H1 (cell line): ENCODE measurements at places on chromosomes 2 and 18. TPM values are rescaled to one million over a fixed set of nuclear protein-coding genes. Genes with fewer than 3 reads are reported as not detected.

CWC22 gene
- 30.2 and 34.0 TPM in 2 replicates for total RNA-seq

GRCh38 chr2:15925819-15926218 lies 14.5 kb upstream of the MYCN start:
- H3K27ac ChIP-seq = no peak overlapping the region
- no peaks in the 10 kb centered on the region for H3K36me3 ChIP-seq

- no peak overlapping the region for H3K27ac ChIP-seq
- H3K4me1 ChIP-seq = no peaks in the 10 kb centered on the region
- H3K36me3 ChIP-seq = no peaks in the 10 kb centered on the region
- no peak overlapping the region for H3K4me3 ChIP-seq
- no peaks in the 10 kb centered on the region for H3K27me3 ChIP-seq
These were observed 66.8 kb downstream of the XDH start for GRCh38 chr2:31347750-31348149.

CD8B gene
- 0.35 and 0.57 TPM in 2 replicates for total RNA-seq

FSHR gene
- not detected in 2 replicates for total RNA-seq

SAG gene
- total RNA-seq = not detected in 2 replicates

DNA sequence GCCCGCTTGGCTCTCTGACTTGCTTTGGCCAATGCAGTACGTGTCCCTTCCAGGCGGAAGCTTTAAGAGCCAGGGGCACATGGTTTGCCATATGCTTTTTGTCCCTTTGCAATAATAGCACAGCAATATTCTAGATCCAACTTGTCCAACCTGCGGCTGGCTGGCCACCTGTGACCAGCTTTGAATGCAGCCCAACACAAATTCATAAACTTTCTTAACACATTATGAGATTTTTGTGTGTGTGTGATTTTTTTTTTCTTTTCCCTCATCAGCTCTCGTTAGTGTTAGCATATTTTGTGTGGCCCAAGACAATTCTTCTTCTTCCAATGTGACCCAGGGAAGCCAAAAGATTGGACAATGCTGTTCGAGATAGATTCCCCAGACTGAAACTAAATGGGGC lies 119.3 kb upstream of the SIX3 start:
- no peak for DNase-seq
- H3K4me1 ChIP-seq = no peaks in the 10 kb centered on the region
- H3K27me3 ChIP-seq = no peaks in the 10 kb centered on the region

DNA sequence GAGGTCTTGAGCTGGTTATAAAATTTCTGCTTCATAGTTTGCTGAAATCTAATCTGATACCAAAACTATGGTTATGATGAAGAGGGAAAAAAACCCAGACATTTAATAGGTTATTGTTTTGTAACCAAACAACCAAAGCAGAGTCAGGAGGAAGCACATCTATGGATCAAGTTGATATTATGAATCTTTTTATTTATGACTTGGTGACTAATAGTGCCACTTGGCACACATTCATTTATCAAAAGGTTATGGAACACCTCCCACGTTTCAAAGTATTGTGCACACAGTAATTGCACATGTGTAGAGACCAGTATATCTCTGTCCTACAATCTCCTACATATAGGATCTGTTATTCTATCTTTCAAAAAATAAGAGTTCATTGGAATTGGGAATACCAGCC lies 93.0 kb downstream of the DPP4 start:
- H3K4me1 ChIP-seq = no peaks in the 10 kb centered on the region
- H3K27ac ChIP-seq = no peak overlapping the region
- no peak for DNase-seq
- H3K27me3 ChIP-seq = no peaks in the 10 kb centered on the region
- no peak overlapping the region for H3K4me3 ChIP-seq

WNT10A gene
- not detected in 2 replicates for total RNA-seq

LOXHD1 gene
- not detected in 2 replicates for total RNA-seq
